Lung (tissue), 17 donors: ENCODE measurements at places on chromosomes 5 and 9.

DNA sequence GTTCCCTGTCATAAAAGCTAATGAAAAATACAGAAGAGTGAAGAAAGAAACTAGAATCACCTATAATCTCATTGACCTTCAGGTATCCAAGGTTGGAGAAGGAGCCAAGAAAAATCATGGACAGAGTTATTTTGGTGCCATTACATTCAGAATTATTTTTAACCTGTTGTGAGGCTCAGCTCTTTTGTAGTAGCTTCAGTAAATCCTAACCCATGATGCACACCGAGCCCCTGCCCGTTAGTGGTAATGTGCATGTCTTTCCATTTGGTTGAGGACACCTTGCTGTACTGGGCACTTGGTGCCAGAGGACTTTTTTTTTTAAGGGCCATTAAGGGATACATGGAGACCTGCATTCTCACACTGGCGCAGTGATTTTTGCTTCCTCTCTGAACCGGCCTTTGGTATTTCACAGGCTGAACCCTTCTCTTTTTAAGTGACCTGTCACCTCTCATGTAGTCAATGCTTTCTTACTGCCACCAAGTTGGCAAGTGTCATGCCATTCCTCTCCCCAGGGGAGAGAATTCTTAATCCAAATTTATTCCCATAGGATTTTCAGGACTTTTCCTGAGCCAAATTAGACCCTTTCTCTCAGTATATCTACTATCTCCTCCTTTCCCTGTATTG is 125.6 kb downstream of the SMARCA2 start:
- no peak for DNase-seq

DNA sequence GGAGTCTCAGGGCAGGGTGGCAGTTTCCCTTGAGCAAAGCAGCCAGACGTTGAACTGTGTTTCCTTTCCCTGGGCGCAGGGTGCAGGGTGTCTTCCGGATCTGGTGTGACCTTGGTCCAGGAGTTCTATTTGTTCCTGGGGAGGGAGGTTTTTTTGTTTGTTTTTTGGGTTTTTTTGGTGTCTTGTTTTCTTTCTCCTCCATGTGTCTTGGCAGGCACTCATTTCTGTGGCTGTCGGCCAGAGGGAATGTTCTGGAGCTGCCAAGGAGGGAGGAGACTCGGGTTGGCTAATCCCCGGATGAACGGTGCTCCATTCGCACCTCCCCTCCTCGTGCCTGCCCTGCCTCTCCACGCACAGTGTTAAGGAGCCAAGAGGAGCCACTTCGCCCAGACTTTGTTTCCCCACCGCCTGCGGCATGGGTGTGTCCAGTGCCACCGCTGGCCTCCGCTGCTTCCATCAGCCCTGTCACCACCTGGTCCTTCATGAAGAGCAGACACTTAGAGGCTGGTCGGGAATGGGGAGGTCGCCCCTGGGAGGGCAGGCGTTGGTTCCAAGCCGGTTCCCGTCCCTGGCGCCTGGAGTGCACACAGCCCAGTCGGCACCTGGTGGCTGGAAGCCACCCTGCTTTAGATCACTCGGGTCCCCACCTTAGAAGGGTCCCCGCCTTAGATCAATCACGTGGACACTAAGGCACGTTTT is 3.5 kb upstream of the PHYHD1 start:
- DNase-seq = peak; percentile 94

DNA sequence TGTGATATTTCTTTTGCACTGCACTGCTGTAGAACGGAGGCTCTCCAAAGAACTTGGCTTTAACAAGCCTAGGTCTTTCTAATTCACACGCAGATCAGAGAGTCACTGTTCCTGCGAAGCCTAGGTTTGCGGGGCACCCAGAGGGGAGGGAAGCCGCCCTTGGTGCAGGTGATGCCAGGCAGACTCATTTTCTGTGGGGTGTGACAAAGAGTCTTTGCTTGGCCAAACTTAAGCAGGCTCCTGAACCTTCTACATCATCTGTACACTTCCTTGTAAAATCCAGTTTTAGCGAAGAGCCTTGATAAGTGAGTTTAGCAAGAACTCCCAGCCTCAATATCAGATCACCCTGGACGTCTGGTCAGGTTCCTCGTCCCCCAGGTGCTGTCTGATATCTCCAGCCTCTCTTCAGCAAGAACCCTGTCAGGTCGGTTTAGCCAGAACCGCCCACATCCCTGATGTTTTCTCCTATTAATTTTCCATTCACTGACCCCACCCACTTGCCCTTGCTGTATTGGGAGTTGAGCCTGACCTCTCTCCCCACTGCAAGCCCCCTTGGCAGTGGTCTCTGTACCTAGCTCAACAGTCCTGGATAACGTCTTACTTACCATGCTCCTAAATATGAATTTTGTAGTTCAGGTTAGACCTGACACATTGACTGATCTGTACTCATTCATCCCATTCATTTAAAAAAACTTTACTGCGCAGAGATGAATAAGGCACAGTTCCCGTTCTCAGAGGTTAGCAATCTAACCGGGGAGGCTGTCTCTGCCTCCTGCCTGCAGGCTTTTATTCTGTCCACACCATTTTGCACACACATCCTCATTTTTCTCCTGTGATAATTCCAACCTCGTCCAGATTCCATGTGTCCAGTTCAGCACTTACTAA is 880 bp upstream of the UBAC1 start:
- DNase-seq = no peak

- DNase-seq = peak; percentile 44
Observed at GRCh38 chr5:14665101-14665822, 744 bp downstream of the OTULIN start.

- no peak for DNase-seq
Observed at GRCh38 chr9:20477940-20478620, 144.2 kb downstream of the MLLT3 start.

DNA sequence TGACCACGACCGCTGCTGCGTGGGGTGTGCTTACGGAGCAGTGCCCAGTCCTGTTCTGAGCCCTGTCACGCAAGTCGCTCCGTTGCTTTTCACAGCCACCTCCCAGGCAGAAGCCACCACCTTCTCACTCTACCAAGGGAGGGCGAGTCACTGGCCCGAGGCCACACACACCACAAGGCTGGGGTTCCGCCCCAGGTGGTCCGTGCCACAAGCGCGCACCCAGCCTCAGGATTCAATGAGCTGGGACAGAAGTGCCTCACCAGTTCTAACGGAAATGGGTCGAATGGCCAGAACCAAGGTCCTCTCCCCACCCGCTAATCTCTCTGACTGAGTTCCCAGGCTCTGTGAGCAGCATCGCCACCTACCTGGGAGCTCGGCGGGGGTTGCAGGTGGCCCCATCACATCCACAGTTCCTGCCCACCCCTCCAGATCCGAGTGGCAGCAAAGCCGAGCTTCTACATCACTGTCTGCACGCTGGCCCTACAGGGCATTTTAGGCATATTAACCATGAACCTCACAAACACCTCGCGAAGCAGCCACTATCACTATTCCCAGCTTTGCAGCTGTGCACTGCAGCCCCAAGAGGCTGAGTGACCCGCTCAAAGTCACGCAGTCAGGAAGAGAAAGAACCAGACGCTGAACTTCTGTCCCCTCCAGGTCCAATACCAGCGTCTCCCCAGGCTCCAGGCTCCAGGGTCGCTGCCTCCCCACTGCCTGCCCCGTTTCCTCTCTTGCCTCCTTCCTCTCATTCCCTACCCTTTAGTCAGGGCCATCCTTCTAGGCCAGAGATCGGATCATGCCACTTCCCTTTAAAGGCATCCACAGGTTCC is 92.1 kb upstream of the PHYKPL start:
- no peak for DNase-seq

DNA sequence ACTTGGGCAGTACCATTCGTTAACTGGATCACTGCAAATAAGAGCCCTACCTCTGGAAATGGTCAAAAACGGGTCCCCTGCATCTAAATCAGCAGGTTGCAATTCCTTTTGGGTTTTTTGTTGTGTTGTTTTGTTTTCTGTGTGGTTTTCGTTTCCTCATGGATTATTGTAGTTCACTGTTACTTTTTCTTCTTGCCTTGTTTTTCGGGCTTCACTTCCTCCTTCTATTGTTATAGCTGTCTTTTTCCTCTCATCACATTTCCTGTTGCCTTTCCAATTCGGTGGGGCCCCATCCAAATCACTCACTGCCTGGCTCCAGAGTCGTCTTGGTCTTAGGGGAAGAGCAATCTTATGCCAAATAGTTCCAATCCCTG is 8.7 kb upstream of the SSBP2 start:
- no peak for DNase-seq

DNA sequence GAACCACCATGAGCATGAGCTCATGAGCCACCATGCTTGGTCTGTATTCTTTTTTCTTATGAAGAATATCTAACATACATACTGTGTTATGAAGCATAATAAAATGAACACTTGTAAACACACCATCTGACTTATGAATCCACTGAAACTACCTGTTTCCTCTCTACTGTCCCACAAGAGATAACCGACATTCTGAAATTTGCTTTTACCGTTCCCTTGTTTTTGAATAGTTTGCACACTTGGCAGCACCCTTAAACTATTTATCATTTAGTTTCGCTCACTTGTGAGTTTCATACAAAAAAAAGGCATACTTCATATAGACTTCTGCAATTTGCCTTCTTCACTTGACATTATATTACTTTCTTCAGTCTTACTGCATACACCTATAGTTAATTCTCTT is 8.9 kb downstream of the LARS1 start:
- no peak for DNase-seq

DNA sequence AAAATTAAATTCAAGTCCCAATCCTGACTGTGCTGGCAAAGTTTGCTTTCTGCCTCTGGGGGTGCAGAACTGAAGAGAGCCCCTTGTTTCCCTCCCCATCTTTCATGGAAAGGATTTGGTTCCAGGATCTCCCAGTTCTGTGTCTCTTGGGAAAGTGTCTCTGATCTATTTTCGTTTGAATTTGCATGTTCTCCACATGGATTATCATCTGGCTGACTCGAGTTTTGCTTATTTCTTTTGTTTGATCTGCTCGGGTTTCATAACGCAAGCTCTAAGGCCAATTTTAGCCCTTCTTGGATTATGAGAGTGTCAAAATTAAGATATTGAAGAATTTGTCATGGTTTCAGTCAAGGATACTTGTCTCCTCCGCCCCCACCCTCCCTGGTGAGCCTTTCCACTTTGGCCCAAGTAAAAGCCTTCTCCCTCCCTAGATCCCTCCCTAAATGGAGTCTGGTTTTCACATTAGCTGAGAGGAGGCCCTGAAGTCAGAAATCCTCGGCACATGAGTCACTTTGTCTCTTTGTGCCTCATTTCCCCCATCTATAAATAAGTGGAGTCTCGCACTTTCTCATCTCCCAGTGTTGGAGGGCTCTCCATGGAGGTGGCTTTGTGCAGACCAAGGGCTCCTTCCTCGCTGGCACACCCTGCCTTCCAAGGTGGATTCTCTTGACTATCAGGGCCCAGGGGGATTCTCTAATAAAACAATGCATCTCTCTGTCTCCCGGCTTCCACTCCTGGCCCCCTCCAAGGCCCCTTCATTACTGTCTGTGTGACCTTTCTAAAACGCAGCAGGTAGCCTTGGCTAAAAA is 17.3 kb downstream of the ADRB2 start:
- DNase-seq = no peak

- no peak for DNase-seq
Observed at GRCh38 chr9:37499297-37499696, 13.5 kb downstream of the POLR1E start.

- no peak for DNase-seq
Observed at GRCh38 chr5:169272111-169272510, 28.8 kb downstream of the SLIT3 start.

DNA sequence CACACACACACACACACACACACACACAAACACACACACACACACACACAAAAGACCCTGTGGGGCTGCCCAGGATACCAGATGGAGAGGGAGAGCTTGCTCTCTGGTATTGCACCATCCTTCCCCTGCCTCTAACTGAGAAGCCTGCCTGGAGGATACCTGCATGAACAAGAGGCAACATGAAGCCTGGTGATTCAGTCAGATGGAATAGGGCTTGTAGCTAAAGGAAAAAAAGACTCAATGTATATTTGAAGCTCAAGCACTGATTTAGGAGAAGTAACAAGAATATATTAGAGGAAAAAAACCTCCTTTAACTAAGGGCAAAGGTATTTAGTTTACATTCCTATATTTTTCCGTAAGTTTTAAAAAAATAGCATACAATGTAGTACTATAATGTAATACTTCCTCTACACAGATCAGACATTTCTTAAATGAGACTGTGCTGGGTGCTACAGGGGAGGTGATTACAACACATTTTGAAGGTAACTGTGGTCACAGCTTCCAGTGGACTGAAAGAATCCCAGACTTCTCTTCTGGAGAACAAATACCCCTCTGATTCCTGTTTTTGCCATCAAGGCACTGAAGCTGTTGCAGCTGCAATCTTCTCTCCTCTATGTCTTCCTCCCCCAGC is 169.3 kb downstream of the DCP2 start:
- DNase-seq = no peak

GRCh38 chr9:8684978-8685708 is 885.6 kb upstream of the DMAC1 start:
- DNase-seq = no peak

- DNase-seq = no peak
Observed at GRCh38 chr9:127714951-127715469, 453 bp downstream of the PTRH1 start.
